Kidney epithelial cell (primary cell): ENCODE measurements at places on chromosomes 11 and 22.

DNA sequence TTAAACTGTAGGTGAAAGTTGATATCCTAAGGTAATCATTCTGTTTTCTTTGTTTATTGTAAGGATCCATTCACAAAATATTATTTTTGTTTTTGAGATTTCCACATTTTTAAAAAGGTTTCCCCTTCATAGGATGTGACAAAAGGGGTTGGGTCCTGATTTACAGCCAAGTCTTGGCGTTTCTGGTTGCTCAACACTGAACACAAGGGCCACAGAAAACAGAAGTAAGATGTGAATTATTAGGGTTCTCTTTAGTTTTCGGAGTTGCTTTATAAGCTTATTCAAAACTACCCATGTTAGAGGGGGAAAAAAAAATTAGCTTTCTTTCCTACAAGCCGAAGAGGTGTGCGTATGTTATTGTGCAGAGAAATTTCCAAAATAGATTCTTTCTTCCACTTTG is 30.0 kb upstream of the FLI1 start:
- no peak for DNase-seq

DNA sequence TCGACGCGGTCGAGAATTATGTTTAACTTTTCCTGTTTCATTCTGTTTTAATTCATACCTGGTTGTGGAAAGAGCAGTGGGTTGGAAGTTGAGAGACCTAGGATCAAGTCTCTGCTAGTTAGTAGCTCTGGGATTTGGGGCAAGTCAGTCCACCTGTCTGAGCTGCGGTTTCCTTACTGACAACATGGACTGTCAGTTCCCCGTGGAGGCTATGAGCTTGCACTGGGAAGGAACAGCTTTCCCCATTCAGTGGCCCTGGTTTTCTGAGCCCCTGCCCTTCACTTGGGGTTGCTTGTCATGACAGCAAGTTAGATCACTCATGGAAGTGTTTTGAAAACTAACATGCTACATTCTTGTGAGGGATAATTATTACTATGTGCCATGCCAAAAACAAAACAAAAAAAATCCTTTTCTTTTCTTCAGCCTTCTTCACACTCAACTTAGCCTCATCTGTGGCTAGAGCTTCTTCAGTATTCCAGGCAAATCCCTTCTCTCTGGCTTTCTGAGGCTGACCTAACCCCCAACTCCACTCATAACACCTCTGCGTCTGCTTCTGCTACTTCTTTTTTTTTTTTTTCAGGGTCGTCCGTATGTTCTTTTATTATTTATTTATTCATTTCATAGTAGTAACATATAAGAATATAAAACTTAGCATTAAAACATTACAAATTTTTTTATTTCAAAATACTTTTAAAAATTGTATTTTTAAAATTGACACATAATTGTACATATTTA is 43.0 kb upstream of the ZBED5 start:
- DNase-seq: no peak

GRCh38 chr11:72705442-72706365 is 31.5 kb upstream of the PDE2A start:
- no peak for DNase-seq

GRCh38 chr11:124194293-124195188 is 11.4 kb downstream of the OR10D3 start:
- no peak for DNase-seq
